ENCODE measurements at places on chromosomes 4 and X.

GRCh38 chr4:99506781-99507180 is 4.0 kb upstream of the C4orf17 start:
- no peak for DNase-seq

- DNase-seq, result no peak
These were observed 251.0 kb downstream of the STIM2 start for GRCh38 chr4:27111627-27112026.

DNA sequence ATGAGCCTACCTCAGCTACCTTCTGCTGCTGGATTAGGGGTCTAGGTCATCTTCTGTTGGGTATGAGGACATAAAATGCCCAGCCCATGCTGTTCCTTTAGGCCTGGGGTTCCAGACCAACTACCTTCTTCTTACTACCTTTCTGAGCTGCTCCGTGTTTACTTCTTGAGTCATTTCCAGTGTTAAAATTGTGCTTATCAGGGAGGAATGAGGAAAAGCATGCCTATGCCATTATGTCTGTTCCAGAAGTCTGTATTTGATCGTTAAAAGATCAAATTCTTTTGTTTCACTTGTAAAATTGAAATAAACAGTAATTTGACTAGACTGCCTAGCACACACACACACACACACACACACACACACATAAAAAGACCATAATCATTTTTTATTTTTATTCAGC is 1912.7 kb upstream of the TENM3 start:
- no peak for DNase-seq

DNA sequence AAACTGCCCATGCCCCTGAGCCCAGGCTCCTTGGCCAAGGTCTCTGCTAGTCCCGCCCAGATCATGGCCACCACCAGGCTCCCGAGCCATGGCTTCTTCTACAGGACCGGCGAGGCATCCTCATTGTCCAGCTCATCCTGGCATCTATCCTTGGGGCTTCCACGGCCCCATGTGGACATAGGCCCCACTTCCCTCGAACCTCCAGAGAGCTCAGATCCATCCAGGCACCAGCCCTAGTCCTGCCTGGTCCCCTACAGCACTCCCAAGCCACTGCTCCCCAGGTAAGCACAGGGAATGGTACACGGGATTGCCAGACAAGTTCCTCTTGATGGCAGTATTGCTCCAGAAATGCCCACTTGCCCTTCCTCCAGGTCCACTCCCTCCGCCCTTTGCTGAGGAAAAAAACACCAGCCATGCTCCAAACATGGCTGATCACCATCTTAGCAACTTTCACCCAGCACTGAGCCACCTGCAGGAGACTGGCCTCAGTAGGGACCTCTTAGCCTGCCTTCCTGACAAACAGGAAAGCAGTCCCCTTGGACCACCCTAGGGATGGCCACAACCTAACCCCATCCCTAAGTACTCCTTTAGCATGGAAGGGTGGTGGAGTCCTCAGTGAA is 272.1 kb upstream of the AGTR2 start:
- no peak for DNase-seq

DNA sequence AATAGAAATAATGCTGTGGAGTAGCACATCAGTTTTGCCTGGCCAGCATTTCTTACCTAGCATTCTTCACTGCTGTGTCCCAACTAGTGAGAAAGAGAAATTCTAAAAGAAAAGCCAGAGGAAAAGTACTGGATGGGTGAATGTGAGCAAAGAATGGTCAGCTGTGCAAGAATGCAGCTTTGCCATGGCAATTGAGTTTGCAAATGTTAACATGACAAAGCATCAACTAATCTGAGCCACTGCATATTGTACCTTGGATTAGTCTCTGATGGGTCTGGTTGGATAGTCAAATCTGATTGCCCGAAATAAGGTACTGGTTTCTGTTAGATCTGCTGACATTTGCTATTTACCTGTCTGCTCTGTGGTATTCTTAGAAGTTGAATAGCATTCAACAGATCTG is 38.7 kb downstream of the ADD1 start:
- DNase-seq, result no peak

DNA sequence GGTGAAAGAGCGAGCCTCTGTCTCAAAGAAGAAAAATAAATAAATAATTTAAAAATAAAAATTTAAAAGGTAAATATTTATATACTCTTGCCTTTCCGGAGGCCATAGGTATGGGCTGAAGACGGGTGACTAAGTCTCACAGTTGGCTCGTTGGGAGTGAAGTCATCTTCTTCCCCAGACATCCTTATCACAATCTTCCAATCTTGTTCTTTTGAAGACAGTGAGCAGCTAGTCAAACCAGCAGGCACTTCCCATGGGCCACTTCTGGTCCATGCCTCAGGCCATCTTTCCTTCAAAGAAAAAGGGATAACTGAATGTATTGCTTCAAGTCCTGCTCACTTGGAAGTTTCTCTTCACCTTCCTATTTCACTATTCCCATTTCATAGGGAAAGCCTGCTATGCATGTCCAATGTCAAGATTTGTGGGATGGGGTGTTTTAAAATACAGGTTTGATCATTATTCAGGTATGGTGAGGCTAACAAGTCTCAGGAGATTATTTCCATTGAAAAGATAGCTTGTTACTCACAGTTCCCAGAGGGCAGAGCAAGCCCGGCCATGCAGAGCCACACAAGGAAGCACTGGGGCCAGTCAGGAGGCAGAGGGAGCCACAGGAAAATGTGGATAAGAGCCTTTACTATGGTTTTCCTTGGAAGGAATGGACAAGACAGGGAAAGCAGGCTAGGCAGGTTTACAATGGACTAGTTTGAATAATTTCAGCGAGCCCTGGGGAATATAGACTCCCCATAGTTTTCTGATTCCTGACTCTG is 33.3 kb upstream of the VCX2 start:
- no peak for DNase-seq

GRCh38 chrX:100409610-100410590 is at the start of gene PCDH19:
PCDH19 (minus strand) TSS chrX:100410273; CDS start chrX:100408597, 1,676 bp downstream.
- peak; percentile 23 for DNase-seq

GRCh38 chrX:1249101-1249887 is 19.3 kb upstream of the CSF2RA start:
- DNase-seq, result peak; percentile 80

- DNase-seq, result no peak
These were observed 16.2 kb downstream of the NPNT start for GRCh38 chr4:105911426-105911825.

GRCh38 chr4:55012363-55013230 is 112.8 kb downstream of the KDR start:
- no peak for DNase-seq

- DNase-seq, result no peak
These were observed 151.8 kb downstream of the POU4F2 start for GRCh38 chr4:146790515-146790914.
